Stimulated activated CD4-positive, alpha-beta T cell treated with anti-CD3 and anti-CD28 coated beads, Interleukin-1b, Interleukin-23, amount 100 ng/mL, for 48 hours (primary cell): ENCODE measurements at places on chromosomes 1 and 21.

DNA sequence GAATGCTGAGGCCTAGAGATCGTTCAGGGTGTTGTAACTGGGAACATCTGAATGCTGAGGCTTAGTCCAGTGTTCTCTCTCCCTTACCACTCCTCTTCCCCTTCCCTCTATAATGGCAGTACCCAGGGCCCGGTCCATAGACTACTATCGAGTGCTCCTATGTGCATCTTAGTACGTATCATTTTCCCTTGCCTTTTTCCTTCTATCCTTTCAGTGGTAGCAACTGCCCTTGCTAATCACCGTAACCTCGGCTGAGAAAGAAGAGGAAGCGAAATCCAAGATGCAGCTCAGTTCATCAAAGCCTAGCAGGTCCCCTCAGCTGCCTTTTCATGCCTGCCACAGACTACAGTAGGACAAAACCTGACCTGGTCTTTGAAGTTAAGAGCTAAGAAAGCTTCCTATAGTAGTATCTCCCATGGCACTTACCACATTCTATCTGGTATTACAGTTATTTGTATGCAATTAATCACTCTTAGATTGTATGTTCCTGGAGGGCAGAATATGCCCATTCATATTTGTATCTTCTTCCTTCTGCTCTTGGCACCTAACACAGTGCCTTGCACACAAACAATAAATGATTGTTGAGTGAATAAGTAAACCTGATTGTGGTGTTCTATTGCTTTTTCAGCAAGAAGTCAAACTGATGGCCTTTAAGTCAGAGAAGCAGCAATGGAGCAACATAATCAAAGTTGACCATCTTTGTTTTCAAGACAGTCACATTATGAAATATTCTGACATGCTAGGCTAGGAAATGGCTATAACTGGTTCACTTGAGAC lies 22.4 kb downstream of the CNIH4 start:
- DNase-seq = no peak

GRCh38 chr1:65820983-65821382 lies 28.3 kb downstream of the PDE4B start:
- DNase-seq = no peak

- peak; percentile 88 for DNase-seq
Measured at GRCh38 chr1:247390116-247390791, 25.7 kb upstream of the NLRP3 start.

GRCh38 chr1:227736814-227737432 lies 1.7 kb downstream of the SNAP47 start:
- no peak for DNase-seq

- DNase-seq = no peak
Measured at GRCh38 chr1:167587872-167588271, 34.3 kb upstream of the CREG1 start.

- no peak for DNase-seq
Measured at GRCh38 chr1:15574741-15575140, 10.1 kb downstream of the AGMAT start.

- DNase-seq = no peak
Measured at GRCh38 chr1:85398391-85399064, 66.4 kb downstream of the DDAH1 start.

DNA sequence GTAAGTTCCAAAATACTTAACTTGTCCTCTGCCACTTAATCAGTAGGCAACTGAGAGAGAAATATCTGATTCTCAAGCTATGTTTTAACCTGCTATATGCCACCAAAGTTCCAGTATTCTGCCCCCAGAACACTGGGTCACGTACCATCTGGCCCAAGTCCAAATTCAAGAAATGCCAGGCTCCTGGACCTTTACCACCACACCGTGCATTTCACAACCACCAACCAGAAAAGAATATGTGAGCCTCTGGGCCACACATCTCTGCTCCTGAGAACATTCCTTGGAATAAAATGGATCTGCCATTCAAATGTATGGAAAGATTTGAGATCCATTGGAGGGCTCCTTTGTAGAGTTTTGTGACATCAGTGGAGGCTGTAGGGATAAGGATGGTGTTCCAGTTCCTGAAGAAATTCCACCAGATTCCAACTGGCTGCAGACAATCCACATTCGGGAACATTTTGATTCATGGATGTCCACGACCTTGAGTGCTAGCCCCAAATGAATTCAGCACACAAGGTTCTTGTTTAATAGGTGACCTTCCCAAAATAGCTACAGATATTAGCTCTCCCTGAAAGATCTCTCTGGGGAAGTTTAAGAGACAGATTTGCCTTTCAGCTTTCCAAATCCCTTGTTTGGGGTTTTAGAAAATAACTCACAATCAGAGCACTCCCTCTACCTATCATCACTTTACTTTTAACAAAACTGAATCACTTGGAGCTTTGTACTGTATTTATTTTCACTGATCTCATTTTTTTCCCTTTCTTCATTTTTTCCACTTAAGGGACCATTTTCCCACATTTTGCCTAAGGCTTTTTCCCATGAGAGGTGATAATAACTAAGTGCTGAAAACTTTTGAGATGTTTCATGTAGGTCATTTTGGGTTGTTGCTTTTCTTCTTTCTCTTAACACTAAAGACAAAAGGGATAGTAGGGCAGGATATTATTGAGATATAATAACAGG lies 128.4 kb upstream of the ZC3H11B start:
- no peak for DNase-seq

- DNase-seq = no peak
Measured at GRCh38 chr1:77948841-77949424, 29.9 kb downstream of the FUBP1 start.

DNA sequence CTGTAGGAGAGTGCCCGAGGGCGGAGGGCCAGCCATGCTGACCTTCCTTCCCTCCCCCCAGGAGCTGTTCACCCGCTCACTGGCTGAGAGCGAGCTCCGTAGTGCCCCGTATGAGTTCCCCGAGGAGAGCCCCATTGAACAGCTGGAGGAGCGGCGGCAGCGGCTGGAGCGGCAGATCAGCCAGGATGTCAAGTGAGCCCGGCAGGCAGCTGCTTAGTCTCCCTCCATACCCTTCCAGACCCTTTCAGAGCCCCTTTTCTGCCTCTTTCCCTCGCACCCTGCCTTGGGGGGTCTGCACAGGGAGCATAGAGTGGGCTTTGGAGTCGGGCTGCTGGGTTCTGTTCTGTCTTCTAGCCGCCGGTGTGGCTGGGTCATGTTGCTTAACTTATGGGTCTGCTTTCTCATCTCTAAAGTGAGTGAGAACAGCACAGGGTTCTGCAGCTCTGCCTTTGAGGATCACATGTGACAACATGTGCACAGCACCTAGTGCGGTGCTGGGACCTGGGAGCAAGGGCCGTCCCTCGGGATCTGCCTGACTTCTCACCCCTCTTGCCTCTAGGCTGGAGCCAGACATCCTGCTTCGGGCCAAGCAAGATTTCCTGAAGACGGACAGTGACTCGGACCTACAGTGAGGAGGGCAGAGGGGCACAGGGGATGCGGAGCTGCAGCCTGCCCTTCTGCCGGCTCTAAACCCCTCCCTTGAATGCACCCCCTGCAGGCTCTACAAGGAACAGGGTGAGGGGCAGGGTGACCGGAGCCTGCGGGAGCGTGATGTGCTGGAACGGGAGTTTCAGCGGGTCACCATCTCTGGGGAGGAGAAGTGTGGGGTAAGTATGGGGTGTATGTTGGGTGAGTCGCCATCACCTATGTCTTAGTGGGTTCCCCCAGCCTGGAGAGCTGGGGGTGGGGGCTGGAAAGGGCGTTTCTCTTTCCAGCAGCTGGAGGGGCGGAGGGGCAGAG lies 6.2 kb downstream of the AMPD2 start:
- no peak for DNase-seq

DNA sequence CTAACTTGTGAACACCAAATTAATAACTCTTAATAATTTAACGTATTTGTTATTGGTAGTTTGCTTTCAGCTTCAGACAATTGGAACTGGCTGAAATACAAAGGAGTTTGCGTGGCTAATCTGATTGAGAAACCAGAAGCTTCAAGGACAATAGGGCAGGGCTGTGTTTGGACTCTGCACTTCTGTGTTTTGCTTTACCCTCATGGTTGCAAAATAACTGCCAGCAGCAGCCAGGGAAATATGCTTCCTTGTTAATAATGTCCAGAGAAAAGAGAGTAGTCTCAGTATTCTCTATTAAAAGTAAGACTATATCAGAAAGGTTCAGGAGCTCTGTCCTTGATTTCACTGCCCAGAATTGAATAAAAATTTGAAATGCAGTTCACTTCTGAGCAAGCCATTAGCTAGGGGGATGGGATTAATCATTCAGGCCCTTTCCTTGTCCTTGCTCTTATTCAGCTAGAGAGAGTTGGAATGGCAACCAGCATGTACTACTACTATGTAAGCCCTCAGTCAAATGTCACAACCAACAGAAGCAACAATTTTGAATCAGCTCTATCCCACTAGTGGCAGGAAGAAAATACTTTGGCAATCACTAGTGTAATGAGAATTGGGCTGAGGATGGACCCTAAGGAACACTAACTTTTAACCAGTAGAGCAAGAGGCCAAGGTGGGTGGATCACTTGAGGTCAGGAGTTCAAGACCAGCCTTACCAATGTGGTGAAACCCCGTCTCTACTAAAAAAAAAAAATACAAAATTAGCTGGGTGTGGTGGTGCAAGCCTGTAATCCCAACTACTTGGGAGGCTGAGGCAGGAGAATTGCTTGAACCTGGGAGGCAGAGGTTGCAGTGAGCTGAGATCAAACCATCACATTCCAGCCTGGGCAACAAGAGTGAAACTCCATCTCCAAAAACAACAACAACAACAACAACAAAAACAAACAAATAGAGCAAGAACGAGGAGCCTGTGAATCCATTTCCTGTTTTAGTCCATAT lies 76.8 kb downstream of the POU2F1 start:
- DNase-seq = no peak

- DNase-seq = no peak
Measured at GRCh38 chr1:38310079-38310478, 263.5 kb upstream of the POU3F1 start.

GRCh38 chr1:154698320-154699096 lies 90.5 kb upstream of the ADAR start:
- no peak for DNase-seq

GRCh38 chr21:35611708-35612132 lies 448.6 kb downstream of the SETD4 start:
- no peak for DNase-seq

GRCh38 chr1:228081144-228081543 lies 1.4 kb upstream of the ARF1 start:
- DNase-seq = no peak

DNA sequence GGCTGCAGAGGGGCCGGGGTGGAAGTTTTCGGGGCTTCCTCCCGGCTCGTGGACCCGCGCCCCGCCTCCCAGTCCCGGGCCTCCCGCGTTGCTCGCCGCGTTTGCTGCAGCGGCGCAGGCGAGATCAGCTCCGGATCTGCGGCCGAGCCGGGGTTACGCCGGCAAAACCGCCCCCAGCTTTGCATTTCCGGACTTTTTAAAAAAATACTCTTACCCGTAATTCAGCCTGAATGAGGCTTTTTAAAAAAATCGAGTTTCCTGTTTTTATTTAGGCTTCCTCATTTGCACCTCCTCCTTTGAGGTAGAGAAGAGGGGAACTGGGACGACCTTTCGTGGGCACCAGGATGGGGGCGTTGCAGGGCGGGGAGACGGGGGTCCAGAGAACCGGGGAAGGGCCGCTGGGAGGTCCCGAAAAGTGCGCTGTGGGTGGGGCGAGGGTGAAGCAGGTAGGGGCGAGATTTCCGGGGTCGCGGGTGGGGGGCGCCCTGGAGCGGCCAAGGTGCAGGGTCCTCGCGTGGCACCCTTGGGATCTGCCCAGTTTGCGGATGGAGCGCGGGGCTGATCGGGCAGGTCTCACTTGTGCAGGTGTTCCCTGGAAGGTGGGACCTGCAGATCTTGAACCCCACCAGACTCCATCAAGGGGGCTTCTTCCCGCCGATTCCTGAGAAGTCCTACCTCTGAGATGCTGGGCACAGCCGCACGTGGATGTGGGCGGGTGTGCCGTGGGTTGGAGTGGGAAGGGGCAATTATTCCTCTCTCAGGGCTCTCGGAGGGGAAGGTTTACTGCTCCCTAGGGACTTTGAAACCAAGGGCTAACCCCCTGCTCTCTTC lies 1.1 kb downstream of the PIK3CD start:
- DNase-seq = peak; percentile 45

- DNase-seq = no peak
Measured at GRCh38 chr1:192811594-192812239, 2.9 kb downstream of the RGS2 start.

DNA sequence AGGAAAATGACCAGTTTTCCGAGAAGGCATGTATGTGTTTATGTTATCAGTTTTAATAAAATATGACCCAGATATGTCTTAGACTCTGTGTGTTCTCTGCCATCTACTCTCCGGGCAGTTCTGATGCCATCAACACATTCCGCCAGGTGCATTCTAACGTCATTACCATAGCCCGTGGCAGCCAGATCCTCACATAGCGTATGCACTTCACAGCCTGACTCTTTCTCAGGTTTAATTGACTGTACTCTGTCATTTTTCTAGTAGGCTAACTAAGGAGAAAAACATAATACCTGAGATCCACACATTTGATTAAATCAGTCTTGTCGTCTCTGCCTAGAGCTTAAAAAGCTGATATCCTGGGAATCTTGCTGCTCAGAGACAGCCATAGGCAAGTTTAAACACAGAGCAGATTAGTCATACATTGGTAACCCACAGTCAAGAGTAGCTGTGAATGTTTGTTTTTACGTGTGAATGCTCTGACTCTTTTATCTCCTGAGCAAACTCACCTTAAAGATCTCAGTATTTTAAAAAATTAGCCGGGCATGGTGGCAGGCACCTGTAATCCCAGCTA lies 175.9 kb downstream of the GREM2 start:
- DNase-seq = no peak

- DNase-seq = no peak
Measured at GRCh38 chr1:69157046-69157756, 410.5 kb upstream of the LRRC7 start.

DNA sequence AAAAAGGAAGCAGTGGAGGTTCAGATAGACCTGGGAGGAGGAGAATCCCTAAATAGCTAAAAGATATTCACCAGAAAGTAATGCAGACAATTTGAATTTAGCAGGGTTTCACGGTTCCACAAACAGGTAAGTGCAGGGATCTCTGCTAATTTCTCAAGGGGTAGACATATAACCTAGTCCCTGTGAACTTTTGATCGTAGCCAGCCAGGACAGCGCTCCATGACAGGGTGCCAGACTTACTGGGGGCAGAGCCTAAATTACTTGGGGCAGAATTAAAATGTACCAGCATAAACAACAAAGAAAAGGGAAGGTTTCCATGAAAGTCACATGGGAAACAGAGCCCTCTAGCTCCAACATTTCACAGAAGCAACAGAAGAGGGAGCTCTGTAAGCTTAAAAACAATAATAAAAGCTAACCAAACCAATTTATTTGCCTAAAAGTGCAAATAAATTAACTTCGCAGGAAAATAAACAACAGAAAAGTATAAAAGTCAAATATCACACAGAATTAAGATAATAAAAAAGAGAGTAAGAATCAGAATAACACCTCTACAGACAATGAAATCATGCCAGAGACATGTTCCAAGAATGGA lies 198.3 kb downstream of the DUSP10 start:
- DNase-seq = no peak

- DNase-seq = peak; percentile 76
Measured at GRCh38 chr1:217630711-217631591, at the start of the genes GPATCH2 and SPATA17. TSS of gene GPATCH2 (minus strand) at chr1:217631090. CDS start at chr1:217630971, 119 bp downstream. TSS of gene SPATA17 (plus strand) at chr1:217631344. CDS start at chr1:217631379, 35 bp downstream.

GRCh38 chr21:33029385-33029921 lies 3.7 kb downstream of the OLIG2 start:
- DNase-seq = no peak
